Ovary (tissue), 10 donors: ENCODE measurements at places on chromosomes 16 and 17. TPM values are rescaled to one million over a fixed set of nuclear protein-coding genes. Genes with fewer than 3 reads are reported as not detected.

DNA sequence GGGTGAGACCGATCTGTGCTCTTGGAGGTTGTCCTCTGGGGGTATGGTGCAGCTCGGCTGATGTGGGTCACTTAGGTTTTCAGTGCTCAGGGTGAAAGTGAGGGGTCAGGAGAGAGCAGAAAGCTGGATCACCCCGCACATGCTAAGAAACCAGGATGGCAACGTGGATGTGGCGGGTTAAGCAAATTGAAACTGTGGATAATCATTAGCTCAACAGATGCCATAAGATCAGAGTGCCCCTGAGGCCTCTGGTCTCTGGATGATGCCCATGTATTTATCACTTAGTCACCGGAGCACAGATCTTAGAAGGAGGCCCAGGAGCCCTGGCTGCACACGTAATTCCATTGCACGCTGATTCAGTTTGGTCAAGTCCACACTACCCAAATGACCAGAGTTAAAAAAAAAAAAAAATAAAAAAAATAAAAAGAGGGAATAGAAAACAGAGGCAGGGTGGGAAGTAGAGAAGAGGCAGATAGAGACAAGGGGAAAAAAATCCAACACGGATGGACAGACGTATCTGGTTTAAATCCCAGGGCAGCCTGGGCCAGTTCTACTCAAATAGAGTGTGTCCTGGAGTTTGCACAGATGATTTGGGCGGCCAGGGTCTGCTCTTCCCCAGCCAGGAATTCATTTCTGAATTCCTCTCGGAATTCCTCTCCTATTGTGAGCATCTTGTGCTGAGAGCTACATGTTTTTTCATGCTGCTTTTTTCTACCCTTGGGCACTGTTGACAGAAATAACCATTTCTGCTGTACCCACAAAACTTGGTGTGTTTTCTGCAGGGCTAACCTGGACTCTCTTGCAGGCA lies 378.3 kb downstream of the CPPED1 start:
- H3K36me3 ChIP-seq, result no peaks in the 10 kb centered on the region
- peaks cover 5% of the 10 kb centered on the region for H3K4me1 ChIP-seq
- H3K27ac ChIP-seq, result no peak overlapping the region
- no peaks in the 10 kb centered on the region for H3K27me3 ChIP-seq

- H3K4me3 ChIP-seq, result no peak overlapping the region
- H3K4me1 ChIP-seq, result no peaks in the 10 kb centered on the region
- no peaks in the 10 kb centered on the region for H3K36me3 ChIP-seq
- H3K27ac ChIP-seq, result no peak overlapping the region
- DNase-seq, result no peak
Measured at GRCh38 chr16:5381481-5381880, 283.9 kb upstream of the EEF2KMT start.

GRCh38 chr17:83014297-83014696 lies 65.1 kb upstream of the METRNL start:
- no peak for DNase-seq
- H3K4me1 ChIP-seq, result peaks cover 1% of the 10 kb centered on the region
- no peak overlapping the region for H3K27ac ChIP-seq

DNA sequence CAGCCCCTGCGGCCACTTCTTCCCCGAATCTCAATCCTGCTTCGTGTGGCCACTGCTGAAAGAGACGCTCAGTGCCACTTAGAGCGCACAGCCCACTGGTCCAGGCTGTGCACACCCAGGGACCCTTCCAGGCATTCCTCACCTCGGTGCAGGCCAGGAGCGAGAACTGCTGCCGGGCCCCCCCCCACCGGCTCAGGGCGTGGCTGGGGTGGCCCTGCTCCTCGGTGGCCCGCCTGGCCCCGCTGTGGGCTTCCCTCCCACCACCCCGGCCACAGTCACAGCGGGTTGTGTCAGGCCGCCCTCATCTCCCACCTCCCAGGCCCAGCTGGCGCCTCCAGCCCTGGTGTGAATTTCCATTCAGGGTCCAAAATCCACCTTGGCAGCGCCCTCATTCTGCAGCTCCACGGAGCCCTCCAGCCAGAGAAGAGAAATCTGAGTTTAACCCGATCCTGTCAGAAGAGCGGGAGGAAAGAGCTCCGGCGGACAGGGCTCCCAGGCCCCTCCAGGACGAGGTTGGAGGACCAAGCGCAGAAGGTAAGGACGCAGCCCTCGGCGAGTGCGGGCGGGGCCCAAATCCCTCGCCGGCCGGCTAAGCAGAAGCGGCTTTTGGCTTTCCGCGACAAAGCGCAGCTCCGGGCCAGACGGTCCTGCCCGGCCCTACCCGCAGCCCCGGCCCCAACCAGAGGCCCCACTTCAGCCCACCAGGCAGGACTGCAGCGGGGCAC lies 12.0 kb downstream of the TBC1D16 start:
- no peak overlapping the region for H3K4me3 ChIP-seq
- H3K27ac ChIP-seq, result no peak overlapping the region
- DNase-seq, result no peak
- H3K36me3 ChIP-seq, result no peaks in the 10 kb centered on the region
- H3K27me3 ChIP-seq, result no peaks in the 10 kb centered on the region

DNA sequence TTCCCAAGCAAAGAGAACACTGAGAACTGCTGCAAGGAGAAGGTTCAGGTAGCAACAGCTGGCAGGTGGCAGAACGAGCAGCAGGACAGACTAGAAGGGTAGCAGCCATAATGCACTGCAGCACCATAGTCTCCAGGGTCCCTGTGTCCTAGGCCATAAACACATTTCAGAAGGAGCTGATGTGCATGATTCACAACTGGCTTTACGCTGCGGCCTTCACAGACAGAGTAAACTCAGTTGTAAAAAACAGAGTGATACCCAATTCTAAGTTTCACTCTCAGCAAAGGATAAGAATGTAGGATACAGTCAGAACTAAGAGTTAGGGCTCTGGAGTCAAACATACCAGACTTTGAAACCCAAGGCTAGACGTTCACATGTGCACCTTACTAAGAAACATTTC lies 24.4 kb downstream of the ARHGAP17 start:
- no peaks in the 10 kb centered on the region for H3K36me3 ChIP-seq
- no peak overlapping the region for H3K27ac ChIP-seq
- H3K27me3 ChIP-seq, result no peaks in the 10 kb centered on the region
- DNase-seq, result no peak
- H3K4me3 ChIP-seq, result no peak overlapping the region

DNA sequence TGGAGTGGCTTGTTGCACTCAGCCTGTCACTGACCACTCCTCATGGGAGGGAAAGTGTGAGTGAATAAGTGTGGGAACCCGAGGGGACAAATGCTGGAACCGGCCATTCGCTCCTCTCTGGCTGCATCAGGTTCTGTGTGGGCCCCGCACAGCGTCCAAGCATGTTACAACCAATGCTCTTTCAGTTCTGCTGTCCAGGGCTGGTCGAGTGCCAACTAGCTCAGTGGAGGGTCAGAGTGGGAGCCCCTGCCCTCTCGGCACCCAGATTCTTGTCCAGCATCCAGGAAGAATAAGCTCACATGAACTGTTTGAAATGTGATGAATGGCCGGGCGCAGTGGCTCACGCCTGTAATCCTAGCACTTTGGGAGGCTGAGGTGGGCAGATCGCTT lies 48.3 kb upstream of the FBXO47 start:
- DNase-seq, result peak; percentile 25
- H3K4me1 ChIP-seq, result peaks cover 4% of the 10 kb centered on the region
- no peaks in the 10 kb centered on the region for H3K36me3 ChIP-seq
- H3K27ac ChIP-seq, result no peak overlapping the region
- no peaks in the 10 kb centered on the region for H3K27me3 ChIP-seq

GRCh38 chr16:83400234-83400633 lies 407.5 kb upstream of the HSBP1 start:
- no peak overlapping the region for H3K27ac ChIP-seq
- no peaks in the 10 kb centered on the region for H3K4me1 ChIP-seq
- no peaks in the 10 kb centered on the region for H3K36me3 ChIP-seq
- no peak overlapping the region for H3K4me3 ChIP-seq
- no peaks in the 10 kb centered on the region for H3K27me3 ChIP-seq

- peaks cover 27% of the 10 kb centered on the region for H3K4me1 ChIP-seq
- no peaks in the 10 kb centered on the region for H3K36me3 ChIP-seq
- H3K27ac ChIP-seq, result peak overlapping the region; percentile 11
Measured at GRCh38 chr16:65071433-65072311, 50.2 kb downstream of the CDH11 start.

- H3K4me3 ChIP-seq, result no peak overlapping the region
- DNase-seq, result no peak
- no peaks in the 10 kb centered on the region for H3K27me3 ChIP-seq
- no peak overlapping the region for H3K27ac ChIP-seq
Measured at GRCh38 chr16:19094542-19095365, 19.0 kb upstream of the ITPRIPL2 start.

- H3K36me3 ChIP-seq, result no peaks in the 10 kb centered on the region
- DNase-seq, result peak; percentile 89
- no peaks in the 10 kb centered on the region for H3K27me3 ChIP-seq
- no peak overlapping the region for H3K27ac ChIP-seq
Measured at GRCh38 chr17:59440757-59441463, 109.5 kb downstream of the YPEL2 start.

GRCh38 chr17:6094926-6095325 lies 24.7 kb downstream of the WSCD1 start:
- no peaks in the 10 kb centered on the region for H3K27me3 ChIP-seq
- no peak for DNase-seq
- no peaks in the 10 kb centered on the region for H3K36me3 ChIP-seq
- no peak overlapping the region for H3K27ac ChIP-seq
- no peaks in the 10 kb centered on the region for H3K4me1 ChIP-seq

GRCh38 chr16:79635488-79635887 lies 35.0 kb upstream of the MAF start:
- H3K4me1 ChIP-seq, result peaks cover 7% of the 10 kb centered on the region
- no peaks in the 10 kb centered on the region for H3K36me3 ChIP-seq
- DNase-seq, result no peak
- no peak overlapping the region for H3K4me3 ChIP-seq
- no peaks in the 10 kb centered on the region for H3K27me3 ChIP-seq

GRCh38 chr17:61487989-61488595 lies 35.9 kb downstream of the TBX4 start:
- H3K27me3 ChIP-seq, result no peaks in the 10 kb centered on the region
- H3K36me3 ChIP-seq, result no peaks in the 10 kb centered on the region
- no peak for DNase-seq
- H3K4me3 ChIP-seq, result no peak overlapping the region

- H3K36me3 ChIP-seq, result no peaks in the 10 kb centered on the region
- no peaks in the 10 kb centered on the region for H3K27me3 ChIP-seq
- H3K4me3 ChIP-seq, result no peak overlapping the region
- DNase-seq, result no peak
- H3K27ac ChIP-seq, result no peak overlapping the region
Measured at GRCh38 chr17:28722417-28723158, 2.8 kb downstream of the RPL23A start.

DNA sequence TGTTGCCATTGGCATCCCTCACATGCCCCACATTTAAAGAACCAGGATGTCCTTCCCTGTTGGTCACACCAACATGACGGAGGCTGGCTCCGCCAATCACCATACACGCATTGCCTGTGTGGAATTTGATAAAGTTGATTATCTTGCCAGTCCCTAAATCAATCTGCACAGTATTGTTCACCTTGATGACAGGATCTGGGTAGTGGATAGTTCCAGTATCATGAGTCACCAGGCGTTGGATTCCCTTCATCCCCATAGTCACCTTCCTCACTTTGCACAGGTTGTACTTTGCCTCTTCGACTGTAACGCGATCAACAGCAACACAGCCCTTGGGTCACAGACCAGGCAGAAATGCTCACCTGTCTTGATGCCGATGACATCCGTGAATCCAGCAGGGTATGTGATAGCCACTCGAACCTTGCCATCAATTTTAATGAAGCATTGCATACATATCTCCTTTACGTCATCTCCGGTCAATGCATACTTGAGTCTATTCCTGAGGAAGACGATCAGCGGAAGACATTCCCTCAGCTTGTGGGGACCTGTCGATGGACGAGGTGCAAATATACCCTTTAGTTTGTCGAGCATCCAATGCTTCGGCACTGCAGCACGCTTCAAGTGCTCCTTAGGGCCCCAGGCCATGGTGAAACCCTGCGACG lies 14.2 kb downstream of the CTRB2 start:
- H3K4me3 ChIP-seq, result no peak overlapping the region
- H3K36me3 ChIP-seq, result no peaks in the 10 kb centered on the region
- no peaks in the 10 kb centered on the region for H3K4me1 ChIP-seq
- H3K27ac ChIP-seq, result no peak overlapping the region
- no peak for DNase-seq
- H3K27me3 ChIP-seq, result no peaks in the 10 kb centered on the region

Gene TGFB1I1
- 175 TPM for total RNA-seq

Gene EFNB3
- total RNA-seq, result 3.3 TPM

Gene SMIM36
- not detected for total RNA-seq

Gene TBC1D26
- total RNA-seq, result not detected

Gene INCA1
- total RNA-seq, result 1.6 TPM

Gene KRT10
- 32.9 TPM for total RNA-seq

Gene ZSWIM7
- total RNA-seq, result 16.9 TPM

Gene KRT35
- not detected for total RNA-seq

Gene MYH1
- not detected for total RNA-seq

Gene KRT33B
- total RNA-seq, result not detected

Gene CAVIN1
- 209 TPM for total RNA-seq

Gene ASPA
- total RNA-seq, result 10.3 TPM

Gene GPR139
- not detected for total RNA-seq

Gene TLE7
- not detected for total RNA-seq

Gene NPIPB4
- 129 TPM for total RNA-seq
